Activated T-cell treated with anti-CD3 and anti-CD28 coated beads for 1 hour (primary cell): ENCODE measurements at places on chromosomes 2 and 18.

DNA sequence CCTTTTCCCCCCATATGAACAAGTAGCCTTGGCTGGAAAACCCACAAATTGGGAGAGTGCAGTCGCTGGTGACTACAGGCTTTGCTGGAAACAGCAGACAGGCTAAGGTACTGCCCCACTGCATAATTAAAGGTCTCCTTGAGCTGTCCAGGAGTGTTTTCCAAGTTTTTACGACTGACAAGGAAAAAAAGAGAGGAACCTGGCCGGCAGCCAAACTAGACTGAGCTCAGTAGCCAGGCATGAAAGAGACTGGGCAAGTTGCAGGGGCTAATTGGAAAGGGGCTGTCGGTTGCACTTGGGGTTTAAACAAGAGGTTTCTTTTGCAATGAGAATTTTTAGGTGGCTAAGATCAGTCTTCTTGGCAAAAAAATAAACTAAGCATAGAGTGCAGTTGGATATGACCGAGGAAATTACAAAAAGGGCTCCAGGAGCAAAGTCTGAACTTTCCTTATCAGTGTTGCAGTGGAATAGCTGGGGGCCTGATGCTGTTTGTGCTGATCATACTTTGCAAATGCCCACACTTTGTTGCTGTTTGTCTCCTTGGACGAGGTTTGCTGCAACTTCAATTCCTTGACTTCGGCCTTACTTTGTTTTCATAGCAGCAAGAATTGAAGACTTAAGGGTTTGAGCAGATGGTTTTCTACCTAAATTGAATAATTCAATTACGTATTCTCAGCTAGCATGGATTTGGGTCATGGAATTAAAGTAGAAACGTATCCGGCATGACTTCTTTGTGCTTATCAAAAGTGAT lies 2.1 kb downstream of the GULP1 start:
- no peak for DNase-seq

GRCh38 chr2:179939259-179939658 lies 67.8 kb downstream of the CWC22 start:
- no peak for DNase-seq

DNA sequence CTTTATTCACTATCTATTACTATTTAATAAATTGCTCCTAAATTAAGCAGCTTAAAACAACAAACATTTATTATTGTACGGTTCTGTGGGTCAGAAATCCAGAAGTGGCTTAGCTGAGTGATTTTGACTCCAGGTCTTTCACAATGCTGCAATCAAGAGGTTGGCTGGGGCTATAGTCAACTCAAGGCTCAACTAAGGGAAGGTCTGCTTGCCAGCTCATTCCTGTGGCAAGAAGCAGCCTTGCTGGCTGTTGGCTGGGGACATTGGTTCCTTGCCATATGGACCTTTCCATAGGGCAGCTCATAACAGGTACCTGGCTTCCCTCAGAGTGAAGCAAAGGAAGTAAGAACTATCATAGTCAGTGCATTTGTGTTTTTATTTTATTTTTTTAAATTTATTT lies 5.0 kb upstream of the MRPL19 start:
- no peak for DNase-seq

DNA sequence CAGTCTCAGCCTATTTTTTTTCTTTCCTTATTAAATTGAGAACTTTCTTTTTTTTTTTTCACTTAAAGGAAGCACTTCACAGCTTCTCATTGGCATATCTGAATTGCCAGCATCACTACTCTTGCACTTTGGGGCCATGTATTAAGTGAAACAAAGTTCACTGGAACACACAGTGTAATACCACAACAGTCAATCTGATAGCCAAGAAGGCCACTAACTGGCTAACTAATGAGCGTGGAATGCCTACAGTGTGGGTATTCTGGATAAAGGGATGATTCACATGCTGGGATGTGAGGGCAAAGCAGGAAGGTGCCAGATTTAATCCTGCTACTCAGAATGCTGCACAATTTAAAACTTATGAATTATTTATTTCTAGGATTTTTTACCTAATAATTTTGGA lies 11.7 kb upstream of the C18orf63 start:
- no peak for DNase-seq

DNA sequence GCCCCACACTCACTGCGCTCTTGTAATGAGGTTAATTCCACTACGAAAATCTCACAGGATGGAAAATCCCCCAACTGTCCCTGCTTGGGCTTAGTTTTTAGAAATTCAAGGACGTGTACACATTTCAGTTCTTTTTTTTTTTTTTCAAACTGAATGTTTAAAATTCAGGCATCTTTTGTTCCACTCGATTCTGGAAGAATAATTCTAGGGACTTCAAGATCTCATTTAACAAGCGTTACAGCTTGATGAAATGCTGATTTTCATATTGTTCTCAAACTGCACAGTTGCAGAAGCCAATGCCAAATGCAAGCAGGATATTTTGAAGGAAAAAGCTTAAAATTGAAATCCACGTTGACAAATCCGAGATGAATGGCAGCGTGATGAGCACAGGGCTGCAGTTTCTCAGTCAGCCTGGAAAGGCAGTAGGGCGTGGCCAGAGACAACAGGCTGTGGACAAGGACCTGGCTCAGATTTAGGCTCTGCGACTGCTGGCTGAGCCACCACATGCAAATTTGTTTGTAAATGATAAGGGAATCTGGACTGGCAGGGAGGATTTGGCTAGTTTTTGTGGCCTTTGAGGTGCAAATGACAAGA lies 128.1 kb upstream of the MYCN start:
- DNase-seq: no peak

DNA sequence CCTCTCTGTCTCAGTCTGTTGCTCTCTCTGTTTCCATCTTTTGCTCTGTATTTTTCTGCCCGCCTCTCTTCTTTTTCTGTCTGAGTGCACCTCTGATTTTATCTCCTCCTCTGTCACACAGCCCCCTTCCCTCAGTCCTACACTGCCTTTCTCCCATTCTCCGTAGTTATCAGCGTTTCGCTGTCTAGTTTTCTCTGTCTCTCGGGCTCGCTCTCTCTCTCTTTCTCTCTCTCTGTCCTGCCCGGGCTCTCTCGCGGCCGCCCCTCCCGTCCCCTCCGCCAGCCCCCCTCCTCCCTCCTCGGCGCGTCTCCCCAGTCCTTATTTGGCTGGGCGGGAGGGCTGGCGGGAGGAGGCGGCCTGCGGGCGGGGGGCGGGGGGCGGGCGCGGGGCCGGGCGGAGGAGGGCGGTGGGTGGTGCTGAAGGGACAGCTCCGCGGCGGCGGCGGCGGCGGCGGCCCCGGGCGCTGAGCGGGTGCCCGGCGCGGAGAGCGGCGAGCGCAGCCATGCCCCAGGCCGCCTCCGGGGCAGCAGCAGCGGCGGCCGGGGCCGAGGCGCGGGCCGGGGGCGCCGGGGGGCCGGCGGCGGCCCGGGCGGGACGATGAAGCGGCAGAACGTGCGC lies at the start of gene KCNK3:
TSS of gene KCNK3 (plus strand) at position 444 of the 618 bp plus-strand sequence. CDS start at position 598, 154 bp downstream.
- peak; percentile 16 for DNase-seq

GRCh38 chr2:237772513-237772912 lies 26.1 kb upstream of the RBM44 start:
- DNase-seq: no peak

GRCh38 chr2:84879584-84880394 lies 1.1 kb downstream of the TRABD2A start:
- no peak for DNase-seq

DNA sequence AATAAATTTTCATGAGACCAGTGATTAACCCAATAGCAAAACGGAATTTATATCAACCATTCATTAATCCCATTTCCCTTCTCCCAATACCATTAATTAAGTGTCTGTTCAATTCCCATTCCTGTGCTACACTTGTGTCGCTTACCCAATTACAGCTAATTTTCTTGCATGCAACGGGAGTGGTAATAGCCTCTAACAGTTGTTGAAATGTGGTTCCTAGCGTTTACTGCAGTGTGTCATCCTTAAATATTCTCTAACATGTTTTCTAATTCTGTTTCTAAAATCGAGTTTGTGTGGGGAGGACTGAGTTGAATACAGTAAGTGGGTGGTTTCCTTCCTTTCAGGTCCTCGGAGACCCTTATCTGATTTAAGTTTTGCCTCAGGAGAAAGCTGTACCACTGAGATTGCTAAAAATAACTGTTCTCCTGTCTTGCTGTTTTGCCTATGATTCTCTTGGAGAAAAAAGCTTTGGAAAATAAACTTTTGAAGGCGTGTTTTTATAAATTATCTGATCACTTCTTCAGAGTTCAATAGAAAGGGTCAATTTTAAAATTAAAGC lies 59.3 kb upstream of the LRRTM1 start:
- DNase-seq: no peak

DNA sequence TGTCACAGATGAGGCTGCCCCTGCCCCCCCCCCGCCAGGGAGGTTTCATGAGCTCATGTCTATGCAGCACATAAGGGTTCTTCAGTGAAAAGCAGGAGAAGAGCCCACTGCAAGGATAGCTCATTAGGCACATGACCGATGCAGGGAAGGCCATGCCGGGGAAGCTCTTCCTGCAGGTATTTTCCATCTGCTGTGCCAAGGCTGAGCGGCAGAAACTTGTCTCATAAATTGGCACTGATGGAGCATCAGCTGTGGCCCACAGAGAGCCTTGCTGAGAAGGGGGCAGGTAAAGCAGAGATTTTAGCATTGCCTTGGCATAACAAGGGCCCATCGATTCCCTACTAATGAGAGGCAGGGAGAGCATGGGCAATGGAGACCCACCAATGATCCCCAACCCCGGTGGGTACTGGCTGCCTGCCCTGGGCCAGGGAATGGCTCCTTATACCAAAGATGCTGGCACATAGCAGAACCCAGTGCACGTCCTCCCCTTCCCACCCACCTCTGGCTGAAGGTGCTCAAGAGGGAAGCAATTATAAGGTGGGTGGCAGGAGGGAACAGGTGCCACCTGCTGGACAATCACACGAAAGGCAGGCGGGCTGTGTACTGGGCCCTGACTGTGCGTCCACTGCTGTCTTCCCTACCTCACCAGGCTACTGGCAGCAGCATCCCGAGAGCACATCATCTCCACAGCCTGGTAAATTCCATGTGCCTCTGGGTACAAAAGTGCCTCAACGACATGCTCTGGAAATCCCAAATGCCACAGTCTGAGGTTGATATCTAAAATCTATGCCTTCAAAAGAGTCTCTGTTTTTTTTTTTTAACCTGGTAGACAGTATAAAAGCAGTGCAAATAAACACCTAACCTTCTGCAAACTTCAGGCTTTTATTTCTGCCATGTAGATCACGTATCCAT lies 41.4 kb downstream of the STEAP3 start:
- DNase-seq: no peak

- no peak for DNase-seq
Measured at GRCh38 chr2:197809064-197809463, 4.7 kb downstream of the PLCL1 start.

- no peak for DNase-seq
Measured at GRCh38 chr18:57728941-57729511, 74.1 kb downstream of the ATP8B1 start.

- no peak for DNase-seq
Measured at GRCh38 chr2:3487028-3487425, 32.3 kb downstream of the ADI1 start.

DNA sequence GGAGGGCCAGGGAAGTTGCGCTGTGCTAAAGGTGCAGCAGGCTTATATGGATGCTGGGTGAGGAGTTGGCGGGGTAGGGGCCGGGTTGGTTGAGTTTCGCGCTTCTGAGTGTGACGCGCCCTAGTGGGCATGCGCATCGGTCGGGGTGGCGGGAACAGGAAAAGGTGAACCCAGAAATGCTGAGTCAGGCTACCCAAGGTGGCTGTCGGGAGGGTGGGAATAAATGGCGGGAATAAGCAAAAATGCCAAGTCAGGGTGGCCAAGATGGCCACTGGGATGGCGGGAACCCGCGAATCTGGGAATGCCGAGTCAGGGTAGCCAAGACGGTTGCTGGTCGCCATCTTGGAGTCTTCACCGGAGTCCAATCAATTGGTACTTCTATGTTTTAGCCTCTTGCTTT lies 580.0 kb downstream of the SUCLG1 start:
- no peak for DNase-seq

- no peak for DNase-seq
Measured at GRCh38 chr2:231960810-231961348, 634 bp upstream of the DIS3L2 start.

GRCh38 chr2:173658946-173659371 lies 304.3 kb downstream of the CDCA7 start:
- no peak for DNase-seq

- DNase-seq: no peak
Measured at GRCh38 chr2:195279840-195280427, 377.1 kb upstream of the SLC39A10 start.

DNA sequence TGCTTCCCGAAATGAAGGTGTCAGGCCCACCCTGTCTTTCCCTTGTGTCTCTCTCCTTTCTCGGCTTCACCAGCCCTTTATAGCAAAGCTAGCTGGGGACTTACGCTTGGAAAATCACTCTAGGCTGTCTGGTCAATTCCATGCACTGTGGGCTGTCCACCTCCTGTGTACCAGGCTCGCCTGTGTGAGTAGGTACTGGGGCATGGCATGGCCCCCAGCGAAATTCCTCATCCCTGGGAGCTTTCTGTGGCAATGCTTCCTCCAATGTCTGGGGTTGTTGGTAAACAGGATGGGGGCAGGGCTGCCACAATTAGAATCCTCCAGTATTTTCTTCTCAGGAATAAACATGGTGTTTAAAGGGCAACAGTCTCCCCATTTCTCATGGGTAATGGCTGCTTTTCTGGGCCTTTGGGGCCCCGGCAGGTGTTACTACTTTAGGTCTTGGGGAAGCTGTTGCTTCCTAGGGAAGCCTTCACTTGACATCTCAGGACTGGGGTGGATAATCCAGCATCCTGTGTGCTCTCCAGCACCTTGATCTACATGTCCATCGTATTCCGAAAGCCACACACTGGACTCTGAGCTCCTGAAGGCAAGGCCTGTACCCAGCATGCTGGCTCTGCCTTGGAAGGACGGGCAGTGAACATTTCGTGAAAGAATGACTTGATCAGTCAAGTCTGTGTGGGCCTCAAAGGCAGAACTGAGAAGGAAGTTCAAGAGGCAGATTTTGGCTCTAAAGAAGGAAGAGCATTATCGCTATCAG lies 21.1 kb downstream of the RHOB start:
- DNase-seq: no peak

DNA sequence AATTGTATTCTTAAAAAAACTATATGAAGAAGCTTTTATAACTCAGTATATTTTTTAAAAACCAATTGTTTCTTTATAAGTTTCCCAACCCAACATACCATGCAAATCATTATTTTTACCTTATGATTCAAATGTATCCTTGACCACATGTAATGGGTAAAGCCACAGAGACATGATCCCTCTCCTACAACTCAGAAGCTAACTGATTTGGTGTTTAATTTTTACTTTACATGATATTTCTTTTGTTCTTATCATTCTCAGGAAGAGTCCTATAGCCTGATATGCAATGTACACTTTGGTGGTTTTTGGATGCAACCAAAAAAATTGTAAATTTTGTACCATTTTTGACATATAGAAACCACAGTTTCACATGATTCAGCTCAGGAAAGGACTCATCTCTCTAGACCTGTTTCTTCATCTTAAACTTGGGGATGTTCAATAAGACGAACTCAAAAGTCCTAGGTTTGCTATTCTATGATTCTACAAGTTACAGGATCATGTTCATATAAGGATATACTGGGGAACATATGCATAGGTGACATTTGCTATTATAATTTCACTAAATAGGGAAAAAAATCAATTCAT lies 85.2 kb upstream of the RBBP8 start:
- no peak for DNase-seq

GRCh38 chr2:84319581-84319980 lies 139.5 kb downstream of the SUCLG1 start:
- no peak for DNase-seq
